NCI-H460 (cell line): ENCODE measurements at places on chromosomes 3 and 15. TPM values are rescaled to one million over a fixed set of nuclear protein-coding genes. Genes with fewer than 3 reads are reported as not detected.

- DNase-seq, result no peak
These were observed 13.5 kb upstream of the PGPEP1L start for GRCh38 chr15:99021027-99021627.

- DNase-seq, result no peak
These were observed 123.6 kb upstream of the VEPH1 start for GRCh38 chr3:157626817-157627216.

GRCh38 chr15:29401644-29402043 is 132.0 kb upstream of the NSMCE3 start:
- no peak for DNase-seq

ROPN1 gene
- not detected in 2 replicates for total RNA-seq

LXN gene
- 35.7 and 42.6 TPM in 2 replicates for total RNA-seq

LRRC34 gene
- 12.5 and 13.7 TPM in 2 replicates for total RNA-seq

DNA sequence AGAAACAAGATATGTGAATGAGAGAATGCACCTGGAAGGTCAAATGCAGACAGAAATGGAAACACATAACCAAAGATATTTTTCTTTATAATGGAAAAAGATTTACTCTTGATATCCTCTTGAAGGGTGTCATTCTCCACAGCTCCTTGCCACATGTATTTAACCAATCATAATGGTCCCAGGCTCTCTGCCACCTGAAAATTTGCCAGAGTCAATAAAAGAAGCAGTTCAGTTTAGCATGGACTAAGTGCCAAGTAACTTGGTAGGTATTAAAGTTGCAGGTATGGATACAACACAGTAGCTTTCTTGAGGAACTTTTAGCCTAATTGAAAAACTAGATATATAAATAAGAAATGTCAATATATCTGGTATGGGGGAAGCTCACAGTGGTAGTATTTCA is 33.5 kb downstream of the TUSC7 start:
- no peak for DNase-seq

DNA sequence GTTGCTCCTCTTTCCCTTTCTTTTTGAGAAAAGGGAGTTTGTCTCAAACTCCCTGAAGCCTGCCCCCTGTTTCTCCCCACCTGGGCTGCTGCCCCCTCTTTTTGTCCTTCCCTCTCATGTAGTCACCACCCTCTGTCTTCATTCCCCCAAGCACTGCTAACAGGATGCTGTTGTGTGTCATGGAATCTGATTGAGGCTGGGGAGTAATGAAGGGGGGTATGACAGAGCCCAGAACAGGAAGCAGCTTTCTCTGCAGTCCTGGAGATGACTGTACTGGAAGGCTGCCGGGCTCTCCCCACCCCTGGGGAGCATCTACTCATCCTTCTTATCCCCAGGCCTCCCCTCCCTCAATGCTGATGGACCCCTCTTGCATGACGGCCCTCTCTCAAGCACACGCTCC is 181.6 kb downstream of the ABHD5 start:
- no peak for DNase-seq

PPP1R14D gene
- not detected in 2 replicates for total RNA-seq

- no peak for DNase-seq
These were observed 298.0 kb upstream of the CTNNB1 start for GRCh38 chr3:40901298-40901697.

CCDC80 gene
- 6.4 and 12.3 TPM in 2 replicates for total RNA-seq

DNASE1L3 gene
- not detected in 2 replicates for total RNA-seq

GOLGA8S gene
- not detected in 2 replicates for total RNA-seq

GRCh38 chr15:87193481-87193880 is 1063.1 kb downstream of the NTRK3 start:
- no peak for DNase-seq

DNA sequence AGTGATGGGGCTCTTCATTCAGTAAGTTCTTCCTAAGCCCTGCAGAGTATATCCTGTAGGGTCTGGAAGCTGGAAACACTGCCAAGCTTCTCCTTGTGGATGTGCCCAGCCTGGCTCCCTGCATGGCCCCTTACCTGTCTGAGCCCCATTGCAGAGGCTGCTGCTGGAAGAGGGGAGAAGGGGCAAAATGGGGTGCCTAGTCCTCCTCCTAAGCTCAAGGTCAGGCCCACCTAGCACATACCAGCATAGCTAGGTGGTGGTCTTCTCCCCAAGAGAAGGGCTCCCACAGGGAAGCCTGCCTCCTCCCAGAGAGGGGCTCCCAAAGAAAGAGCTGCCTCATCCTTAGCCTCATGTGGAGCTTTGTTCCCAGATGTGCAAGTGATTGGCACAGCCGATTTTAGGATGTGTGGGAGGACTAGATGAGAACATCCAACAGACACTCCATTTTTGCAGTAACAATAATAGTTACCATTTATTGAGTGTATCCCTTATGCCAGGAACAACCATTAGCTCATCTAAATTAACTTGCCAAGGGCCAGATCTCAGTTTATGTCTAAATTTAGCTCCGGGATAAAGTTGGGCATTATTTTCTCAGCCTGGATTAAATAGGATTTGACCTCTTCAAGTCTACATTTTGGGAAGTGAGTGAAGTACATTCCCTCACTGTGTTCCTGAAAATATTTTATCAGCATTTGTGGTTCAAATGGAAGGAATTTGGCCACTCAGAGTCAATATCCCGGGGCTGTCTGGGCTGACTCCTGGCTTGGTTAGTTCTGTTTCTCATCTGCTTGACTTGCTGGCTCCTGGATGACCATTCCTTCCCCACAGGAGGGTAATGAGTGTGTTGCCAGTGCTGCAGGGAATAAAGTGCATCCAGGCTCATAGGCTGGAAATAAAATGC is 291.1 kb upstream of the ROPN1 start:
- no peak for DNase-seq

DNA sequence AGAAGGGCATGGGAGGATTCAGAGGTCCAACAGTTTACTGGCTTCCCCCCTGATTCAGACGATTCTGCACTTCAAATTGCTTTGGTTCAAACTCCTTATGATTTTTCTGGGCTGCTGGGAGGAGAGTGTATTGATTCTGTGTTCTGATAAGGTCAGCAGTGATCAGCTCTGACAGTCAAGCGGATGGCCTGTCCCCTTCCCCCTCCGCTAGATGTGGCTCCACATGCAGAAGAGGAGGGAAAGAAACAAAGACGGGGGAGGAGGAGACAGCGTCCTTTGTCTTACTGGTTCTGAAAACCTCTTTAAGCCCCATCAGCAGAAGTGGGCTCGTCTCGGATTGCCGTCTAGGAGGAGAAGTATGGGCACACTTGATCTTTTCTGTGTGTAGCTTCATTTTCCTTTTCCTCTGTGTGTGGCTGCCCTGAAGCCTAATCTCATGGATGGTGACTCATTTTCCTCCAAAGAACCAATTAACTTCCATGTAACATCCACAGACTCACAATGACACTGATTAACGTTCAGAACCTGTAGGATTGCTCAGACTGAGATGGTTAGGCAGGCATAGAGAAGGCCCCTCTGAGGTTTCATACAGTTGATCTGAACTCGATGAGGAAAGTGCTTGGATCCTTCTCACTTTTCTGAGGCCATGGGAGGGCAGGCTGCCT is 162.4 kb upstream of the PPP2R3A start:
- DNase-seq, result no peak

PLSCR5 gene
- total RNA-seq, result not detected in 2 replicates

- DNase-seq, result peak; percentile 5
These were observed 552.4 kb upstream of the CCDC54 start for GRCh38 chr3:106824856-106825255.

- DNase-seq, result no peak
These were observed 277.3 kb downstream of the GABRG3 start for GRCh38 chr15:27248251-27248650.

- no peak for DNase-seq
These were observed 145.5 kb downstream of the WNT5A start for GRCh38 chr3:55341502-55342031.

DNA sequence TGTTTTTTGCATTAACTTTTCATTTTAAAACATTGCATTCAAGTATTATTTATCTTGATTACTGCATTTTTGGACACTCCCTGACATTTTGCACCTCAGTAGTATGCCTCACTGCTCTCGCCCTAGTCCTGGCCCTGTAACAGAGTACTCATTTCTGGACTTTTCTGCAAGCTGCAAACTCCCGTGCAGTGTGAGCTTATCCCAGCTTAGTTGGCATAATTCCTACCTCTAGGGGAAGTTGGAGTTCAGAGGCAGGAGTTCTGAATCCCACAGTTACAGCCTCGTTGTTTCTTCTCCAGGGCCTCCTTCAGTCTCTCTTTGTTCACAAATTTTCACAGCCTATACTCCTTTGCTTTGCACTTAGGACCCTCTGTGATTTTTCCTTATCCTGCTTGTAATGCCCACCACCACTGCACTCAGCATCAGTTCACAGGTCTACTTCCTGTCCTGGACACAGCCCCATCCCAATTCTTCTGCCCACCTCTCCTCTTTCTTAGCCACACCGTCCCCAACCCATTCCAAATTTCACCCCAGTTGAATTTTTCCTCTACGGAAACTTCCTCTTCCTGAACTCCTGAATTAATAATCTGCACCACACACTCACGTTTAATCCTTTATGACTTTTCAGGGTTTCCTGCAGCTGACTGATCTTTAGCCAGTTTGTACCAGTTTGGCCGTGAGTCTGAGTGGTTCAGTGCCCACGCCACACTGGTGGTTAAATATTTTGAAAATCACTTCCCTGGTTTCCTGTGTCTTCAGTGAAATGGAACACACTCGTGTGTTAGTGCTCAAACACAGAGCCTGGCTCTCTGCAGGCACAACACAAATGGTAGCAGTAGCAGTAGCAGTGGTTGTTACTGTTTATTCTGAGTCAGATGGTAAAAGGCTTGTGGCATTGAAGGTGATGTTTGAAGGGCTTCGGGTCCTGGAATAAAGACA is 6.3 kb upstream of the CTSH start:
- no peak for DNase-seq

CAMK1 gene
- 27.1 and 28.2 TPM in 2 replicates for total RNA-seq

DNA sequence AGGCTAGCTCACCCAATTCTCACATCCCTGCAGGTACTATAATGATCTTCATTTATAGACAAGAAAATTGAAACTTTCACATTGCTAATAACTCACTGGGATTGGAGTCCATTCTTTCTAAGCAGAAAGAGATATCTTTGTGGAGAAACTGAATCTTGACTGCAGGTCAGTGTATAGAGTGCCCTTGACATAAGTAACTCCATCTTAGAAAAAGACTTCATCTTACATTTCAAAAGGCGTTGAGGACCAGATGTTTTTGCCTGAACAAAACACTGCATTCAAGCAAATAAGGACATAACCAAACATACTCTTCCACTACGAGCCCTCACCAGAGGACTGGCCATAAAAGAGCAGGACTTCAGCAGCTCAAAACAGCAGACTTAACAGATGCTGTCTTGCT is 6.8 kb upstream of the CCR3 start:
- DNase-seq, result no peak
